IPS-NIHi11 (cell line): ENCODE measurements at places on chromosomes 3 and 15.

GRCh38 chr3:87710511-87710910, 348.3 kb downstream of the CGGBP1 start:
- DNase-seq, result no peak

DNA sequence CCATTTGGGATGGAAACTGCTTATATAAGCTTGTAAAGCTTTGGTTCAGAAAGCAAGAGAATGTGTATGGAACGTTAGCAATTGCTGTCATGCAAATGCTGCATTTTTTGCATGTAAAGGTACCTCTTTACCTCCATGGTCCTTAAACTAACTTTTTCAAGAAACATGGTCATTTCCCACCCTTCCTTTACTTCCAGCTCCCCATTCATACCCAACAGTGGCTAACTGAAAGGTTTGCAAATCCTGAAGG, 84.3 kb downstream of the SMAD3 start:
- DNase-seq, result no peak

DNA sequence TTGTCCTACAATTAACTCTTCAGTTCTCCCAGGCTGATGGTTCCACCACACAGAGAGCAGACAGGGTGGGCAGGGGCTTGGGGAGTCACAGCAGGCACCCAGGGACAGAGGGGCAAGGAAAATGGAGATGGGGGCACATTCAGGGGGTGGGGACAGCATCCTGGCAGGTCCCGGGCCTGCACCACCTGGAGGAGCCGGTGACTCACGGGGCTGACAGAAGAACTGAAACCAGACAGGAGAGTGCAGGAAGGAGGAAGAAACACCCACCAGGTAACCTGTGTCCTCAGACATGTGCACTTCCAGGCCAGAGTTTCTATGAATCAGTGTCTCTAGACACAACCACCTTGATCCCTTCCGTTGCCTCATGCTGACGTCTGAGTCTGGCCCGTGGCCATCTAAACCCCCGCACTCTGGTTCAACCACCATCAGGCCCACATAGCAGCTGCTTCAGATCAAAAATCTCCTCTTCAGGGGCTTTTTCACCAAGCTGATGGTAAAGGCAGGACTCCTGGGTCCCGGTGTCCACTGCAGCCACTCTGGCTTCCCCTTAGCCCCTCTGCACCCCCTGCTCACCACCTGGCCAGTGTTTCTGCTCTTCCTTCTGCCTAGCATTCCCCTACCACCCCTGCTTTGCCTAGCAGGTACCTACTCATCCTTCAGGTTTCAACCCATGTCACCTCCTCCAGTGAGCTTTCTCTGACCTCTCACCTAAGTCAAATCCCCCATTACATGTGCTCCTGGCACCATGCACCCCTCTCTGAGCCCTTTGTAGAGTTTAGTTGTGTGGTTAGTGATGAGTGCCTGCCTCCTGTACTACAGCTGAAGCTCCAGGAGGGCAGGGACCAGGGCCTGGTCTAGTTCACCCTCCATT, 16.5 kb upstream of the CYP11A1 start:
- no peak for DNase-seq

GRCh38 chr15:49622561-49622960, 1.7 kb downstream of the DTWD1 start:
- no peak for DNase-seq

DNA sequence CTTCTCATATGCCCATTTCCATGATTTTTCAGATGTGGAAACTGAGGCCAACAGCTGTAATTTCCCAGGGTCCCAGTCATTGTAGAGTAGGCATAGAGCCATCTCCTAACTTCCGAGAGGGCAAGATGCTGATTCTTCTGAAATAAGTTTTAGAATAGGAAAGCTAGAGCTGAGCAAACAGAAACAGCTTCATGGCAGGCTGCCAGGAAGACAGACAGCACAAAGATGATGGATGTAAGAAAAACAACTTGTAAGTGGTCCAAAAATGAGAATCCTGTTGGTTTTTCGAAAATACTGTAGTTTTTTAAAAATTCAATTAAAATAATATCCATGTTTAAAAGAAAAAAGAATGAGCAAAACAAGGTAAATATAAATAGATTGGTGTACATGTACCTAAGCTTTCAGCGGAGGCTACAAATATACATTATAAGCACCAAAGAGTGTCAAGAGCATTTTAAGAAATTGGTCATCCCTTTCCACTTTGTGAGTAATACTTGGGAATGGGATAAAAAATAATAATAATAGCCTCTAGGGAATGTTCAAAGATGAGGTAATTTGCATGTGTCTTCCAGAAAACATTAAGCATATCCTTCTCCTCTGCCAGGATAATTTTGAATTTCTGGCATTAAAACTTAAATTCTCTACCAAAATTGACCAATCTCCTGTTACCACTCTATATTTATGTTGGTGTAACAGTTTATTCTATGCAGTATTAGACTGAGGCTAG, 406.6 kb downstream of the MECOM start:
- DNase-seq, result no peak

DNA sequence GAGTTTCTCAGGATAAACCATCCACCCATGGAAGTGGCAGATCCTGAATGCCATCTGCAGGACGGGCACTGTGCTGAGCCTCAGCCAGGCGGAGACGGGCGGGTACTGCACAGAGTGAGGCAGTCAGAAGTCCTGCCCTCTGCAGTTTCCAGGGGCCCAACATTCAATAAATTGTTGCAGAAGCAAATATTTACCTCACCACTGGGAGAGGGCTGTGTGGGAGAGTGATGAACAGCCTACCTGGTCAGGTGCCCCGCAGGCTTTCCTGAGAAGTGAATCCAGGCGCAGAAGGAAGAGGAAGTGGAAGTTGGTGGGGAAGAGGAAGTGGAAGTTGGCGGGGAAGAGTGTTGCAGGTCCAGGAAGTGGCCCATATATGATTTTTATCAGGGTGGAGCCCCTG, 100.8 kb downstream of the SLCO3A1 start:
- DNase-seq, result no peak

- no peak for DNase-seq
Observed at GRCh38 chr3:33792167-33792892, 6.1 kb upstream of the PDCD6IP start.

DNA sequence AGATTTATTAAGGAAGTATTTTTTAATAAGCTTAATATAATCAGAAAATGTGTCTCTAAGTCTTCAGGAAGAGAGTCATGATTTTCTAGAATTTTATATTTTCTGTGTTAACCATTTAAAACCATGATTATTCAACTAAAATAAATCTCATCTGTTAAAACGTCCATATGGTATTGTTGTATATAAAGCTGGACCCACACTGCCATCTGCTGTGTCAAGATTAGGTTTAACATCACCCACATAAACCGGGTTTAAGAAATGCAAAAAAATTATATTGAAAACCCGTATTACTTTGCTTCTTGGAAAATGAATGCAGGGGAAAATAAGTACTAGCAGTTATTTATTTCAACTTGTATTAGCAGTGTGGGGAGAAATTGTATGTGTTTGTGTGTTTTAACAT, 9.5 kb upstream of the CCDC66 start:
- DNase-seq, result no peak

DNA sequence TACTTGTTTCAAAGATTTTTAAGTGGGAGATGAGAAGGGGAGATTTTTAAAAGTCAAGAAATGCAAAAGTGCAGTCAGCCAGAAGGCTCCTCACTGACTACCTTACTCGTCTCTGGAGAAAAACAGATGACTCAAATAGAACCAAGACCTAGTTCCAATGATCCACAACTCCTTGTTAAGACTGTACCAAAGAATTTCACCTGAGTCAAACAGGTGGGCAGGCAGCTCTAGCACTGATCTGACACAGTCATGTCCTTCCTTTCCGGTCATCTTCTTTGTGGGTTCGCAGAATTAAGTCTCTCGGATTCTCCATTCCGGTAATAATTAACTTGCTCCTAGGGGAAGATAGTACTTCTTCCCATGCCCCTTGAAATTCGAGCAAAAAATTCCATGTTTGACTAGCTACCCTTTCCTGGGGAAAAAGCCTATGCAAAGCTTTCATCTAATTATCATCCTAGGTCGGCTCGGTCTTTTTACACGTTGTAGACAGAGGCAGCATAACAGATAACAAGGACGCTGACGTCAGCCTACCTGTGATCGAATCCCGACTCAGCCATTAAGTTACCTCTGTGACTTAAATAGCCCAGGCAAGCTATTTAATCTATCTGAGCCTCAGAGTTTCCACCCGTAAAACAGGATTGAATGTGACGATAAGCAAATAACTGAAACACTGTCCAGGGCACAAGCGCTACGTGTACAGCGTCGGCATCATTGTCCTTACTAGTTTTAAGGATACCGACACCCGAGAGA, 758 bp downstream of the SELENOK start:
- DNase-seq, result no peak

- DNase-seq, result peak; percentile 68
Observed at GRCh38 chr3:61664105-61664482, 102.7 kb downstream of the PTPRG start.

GRCh38 chr15:101114166-101114565, 137.7 kb downstream of the CHSY1 start:
- DNase-seq, result no peak

- DNase-seq, result no peak
Observed at GRCh38 chr15:85071061-85071460, 89.4 kb downstream of the PDE8A start.

GRCh38 chr3:65030847-65031463, 343.2 kb upstream of the ADAMTS9 start:
- DNase-seq, result no peak
